Gastrocnemius medialis (tissue), 4 donors: ENCODE measurements at places on chromosomes 3 and 15. TPM values are rescaled to one million over a fixed set of nuclear protein-coding genes. Genes with fewer than 3 reads are reported as not detected.

The DISP2 gene
- 0.07 TPM for total RNA-seq

The SEMA7A gene
- 2.6 TPM for total RNA-seq

GRCh38 chr3:152436707-152437590 lies 168.2 kb downstream of the MBNL1 start:
- no peak for DNase-seq

DNA sequence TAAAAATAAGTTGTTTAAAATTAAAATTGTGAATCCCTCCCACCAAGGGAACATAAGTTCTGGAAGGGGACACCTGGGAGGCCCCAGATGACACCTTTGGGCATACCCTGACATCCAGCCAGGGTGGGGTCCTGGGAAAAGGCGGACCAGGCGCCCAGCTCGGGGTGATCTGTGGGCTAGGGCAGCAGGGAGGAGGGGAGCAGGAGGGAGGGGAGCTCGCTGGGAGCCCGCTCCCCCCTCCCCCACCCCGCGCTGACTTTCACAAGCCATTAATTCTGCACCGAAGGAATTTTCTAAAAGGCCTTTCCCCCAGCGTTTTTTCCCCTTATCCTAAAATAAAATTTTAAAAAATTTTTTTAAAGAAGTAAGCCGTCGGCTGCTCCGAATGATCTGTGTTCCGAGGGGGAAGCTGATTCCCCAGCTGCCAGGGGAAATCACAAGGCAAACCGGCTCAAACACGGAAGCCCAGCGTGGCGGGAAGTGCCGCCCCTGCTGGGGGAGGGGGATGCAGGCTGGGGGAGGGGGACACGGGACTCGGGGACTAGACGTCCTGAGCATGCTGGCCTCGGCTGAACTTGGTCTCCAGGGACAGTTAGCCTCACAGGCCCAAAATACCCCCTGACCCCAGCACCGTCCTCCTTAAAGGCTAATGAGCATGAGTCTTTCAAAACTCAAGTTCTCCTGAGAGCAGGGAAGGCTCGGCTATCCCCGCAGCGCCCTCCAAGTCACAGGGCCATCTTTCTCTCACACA lies 13.9 kb downstream of the PLXND1 start:
- peak; percentile 68 for DNase-seq

DNA sequence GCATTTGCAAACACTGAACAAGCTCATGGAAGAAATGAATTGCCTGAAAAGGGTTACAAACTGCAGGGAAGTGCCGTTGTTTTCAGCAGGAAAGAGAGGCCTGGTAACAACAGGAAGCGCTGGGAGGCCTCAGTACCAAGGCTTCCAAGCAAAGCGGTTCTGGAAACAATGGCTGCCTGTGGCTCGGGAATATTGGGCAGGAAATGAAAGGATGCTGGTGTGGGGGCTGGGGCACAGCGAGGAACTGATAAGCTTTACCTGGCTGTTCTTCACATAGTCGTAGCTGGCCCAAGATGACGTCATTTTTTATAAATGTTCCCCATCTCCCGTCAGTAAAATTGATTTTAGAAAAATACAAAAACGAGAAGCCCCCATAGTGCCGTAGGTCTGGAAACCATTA lies 55.9 kb downstream of the ARHGAP31 start:
- no peak for DNase-seq

DNA sequence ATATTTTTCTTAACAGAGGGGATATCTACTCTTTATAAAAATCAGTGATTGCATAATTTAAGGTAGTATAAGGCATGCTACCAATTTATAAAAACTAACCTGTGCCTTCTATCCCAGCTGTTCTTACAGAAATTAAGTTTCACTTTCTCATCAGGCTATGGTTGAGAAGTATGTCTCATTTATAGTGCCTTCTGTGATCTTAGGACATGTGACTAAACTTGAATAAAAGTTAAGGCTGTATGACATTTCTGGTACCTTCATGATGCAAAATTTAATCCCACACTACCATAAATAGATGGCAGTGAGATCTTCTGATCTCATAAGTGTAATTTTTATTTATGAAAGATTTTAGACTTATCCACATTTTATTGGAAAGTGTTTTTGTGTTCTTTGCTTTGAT lies 12.6 kb downstream of the TIPARP start:
- DNase-seq = no peak

- DNase-seq = no peak
These were observed 58.3 kb downstream of the CDC25A start for GRCh38 chr3:48129921-48130320.

- DNase-seq = no peak
These were observed 118.4 kb downstream of the NR2F2 start for GRCh38 chr15:96448923-96449322.

DNA sequence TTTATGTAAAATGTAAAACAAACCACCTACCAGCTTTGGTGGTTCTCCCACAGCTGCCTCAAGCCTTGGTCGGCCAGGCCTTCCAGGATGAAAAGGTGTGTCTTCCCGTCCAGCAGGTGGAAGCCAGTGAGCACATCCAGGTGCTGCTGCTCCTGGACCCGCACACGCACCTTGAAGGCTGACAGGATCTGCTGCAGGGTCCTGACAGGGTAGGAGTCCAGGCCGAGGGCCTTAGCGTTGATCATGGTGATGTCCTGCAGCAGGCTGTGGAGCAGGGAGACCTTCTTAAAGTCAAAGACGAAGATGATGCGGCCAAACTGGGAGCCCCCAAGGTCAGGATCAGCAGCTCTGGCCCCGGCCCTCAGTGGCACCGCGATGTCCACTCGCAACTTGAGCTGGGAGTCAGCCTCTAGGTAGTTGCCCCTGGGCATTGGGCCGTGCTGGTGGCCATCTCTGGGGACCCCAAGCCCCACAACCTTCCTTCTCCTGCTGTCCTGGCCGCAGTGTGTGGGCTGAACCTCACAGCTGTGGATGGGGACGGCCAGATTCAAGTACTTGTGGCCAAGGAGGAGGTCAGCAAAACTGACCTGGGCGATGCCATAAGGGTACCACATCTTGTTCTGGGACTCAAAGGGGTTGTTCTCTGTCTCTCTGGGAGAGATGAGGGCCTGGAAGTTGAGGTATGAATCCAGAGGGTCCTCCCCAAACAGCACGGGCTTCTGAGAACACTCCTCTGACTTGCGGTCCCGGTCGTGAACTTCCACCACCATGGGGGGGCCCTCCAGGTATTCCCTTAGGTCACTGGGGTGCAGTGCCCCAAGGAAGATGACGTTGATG lies 48.6 kb downstream of the CFAP92 start:
- DNase-seq = no peak

DNA sequence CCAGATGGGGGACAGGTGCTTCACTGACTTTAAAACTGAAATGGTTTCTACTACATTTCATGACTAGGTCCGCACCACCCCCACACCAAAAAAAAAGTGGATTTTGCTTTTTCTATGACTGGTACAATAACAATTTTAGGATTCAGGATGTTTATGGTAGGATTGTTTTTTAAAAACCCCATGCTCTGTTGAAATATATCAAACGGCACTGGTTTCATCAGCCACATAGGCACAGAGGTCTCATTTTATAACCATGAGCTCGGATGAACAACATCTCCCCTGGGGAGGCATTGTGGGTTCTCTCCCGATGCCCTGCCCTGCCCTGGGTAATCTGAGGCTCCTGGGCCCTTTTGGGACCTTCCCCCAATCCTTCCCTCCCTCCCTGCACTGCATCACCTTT lies 202.7 kb upstream of the KBTBD8 start:
- DNase-seq = no peak

DNA sequence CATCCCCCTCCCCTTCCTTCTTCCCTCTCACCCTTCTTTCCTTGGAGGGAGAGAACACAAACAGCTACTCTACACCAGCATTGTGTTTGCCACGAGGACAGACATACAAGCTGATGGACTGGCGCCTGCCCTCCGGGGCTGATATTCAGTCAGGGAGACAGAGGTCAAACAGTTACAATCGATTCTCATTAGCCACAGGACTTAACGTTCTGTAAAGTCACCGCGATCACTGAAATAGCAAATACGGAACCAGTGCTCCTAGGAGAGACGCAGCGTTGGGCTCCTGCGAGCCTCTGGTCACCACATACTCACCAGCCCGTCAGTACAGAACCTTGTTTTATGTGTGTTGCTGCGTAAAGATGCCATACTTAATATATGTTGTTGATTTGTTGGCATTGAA lies 108.8 kb downstream of the LRRK1 start:
- no peak for DNase-seq

- DNase-seq = no peak
These were observed 163.6 kb downstream of the CHSY1 start for GRCh38 chr15:101088271-101088670.
